ENCODE measurements at places on chromosomes 4 and X. TPM values are rescaled to one million over a fixed set of nuclear protein-coding genes. Genes with fewer than 3 reads are reported as not detected.

The WDR19 gene
- 18.0 TPM for total RNA-seq

DNA sequence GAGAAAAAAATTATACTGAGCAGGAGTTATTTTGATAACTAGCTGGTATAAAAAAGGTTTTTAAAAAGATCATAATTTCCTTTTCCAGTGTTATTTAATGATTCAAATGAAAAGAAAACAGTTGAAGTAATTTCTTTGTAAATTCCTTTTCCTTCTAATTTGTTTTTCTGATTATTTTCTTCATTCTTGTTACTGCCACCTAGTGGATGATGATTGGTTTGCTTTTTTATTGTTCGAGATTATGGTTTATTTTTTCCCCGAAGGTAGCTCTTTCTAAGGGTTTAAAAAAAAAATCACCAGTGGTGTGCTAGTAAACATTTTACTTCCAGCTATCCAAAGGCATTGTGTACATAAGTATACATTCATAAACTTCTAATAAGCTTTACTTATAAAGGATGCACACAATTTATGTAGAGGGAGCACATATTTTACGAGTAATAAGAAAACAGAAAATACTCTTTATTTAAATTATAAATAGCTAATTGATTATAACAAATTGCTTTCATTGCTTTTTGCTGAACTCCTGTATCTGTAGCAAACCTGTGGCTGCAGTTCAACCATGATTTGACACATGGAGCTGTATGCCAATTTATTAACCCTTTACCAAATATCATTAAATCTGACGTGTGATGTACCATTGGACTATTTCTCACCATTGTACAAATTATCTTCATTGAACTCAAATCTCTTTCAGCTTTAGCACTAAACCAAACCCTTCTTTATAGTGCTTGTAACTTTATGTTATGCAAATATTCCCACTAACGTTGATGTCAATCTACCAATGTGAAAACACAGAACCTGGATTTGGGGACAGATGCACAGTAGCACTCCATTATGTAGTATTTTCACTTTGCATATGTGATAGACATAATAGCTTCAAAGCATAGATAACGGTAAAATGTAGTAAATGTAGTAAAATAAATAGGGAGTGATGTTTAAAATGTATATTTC, 97.8 kb upstream of the ANK2 start:
- no peak overlapping the region for H3K27ac ChIP-seq
- no peaks in the 10 kb centered on the region for H3K27me3 ChIP-seq
- no peaks in the 10 kb centered on the region for H3K36me3 ChIP-seq
- no peaks in the 10 kb centered on the region for H3K4me1 ChIP-seq
- H3K4me3 ChIP-seq: no peak overlapping the region

The AMTN gene
- total RNA-seq: not detected

The CYSLTR1 gene
- not detected for total RNA-seq

GRCh38 chr4:144507311-144508101, 138.4 kb upstream of the HHIP start:
- H3K27me3 ChIP-seq: no peaks in the 10 kb centered on the region
- peak; percentile 33 for DNase-seq
- H3K27ac ChIP-seq: no peak overlapping the region
- H3K4me1 ChIP-seq: no peaks in the 10 kb centered on the region
- H3K4me3 ChIP-seq: no peak overlapping the region

- H3K27ac ChIP-seq: peak within 1 kb of the TSS; percentile 40
- DNase-seq: peak; percentile 62
- peaks cover 9% of the 10 kb centered on the region for H3K4me1 ChIP-seq
Observed at GRCh38 chr4:151325111-151325948, at the start of gene SH3D19. TSS of gene SH3D19 (minus strand) at chr4:151325605. CDS start at chr4:151325352, 253 bp downstream.

The SLC6A14 gene
- not detected for total RNA-seq

GRCh38 chrX:17596546-17597205, 140.6 kb upstream of the SCML1 start:
- peak; percentile 43 for DNase-seq
- H3K27ac ChIP-seq: peak overlapping the region; percentile 67
- peaks cover 35% of the 10 kb centered on the region for H3K4me1 ChIP-seq
- no peak overlapping the region for H3K4me3 ChIP-seq
- H3K36me3 ChIP-seq: no peaks in the 10 kb centered on the region

DNA sequence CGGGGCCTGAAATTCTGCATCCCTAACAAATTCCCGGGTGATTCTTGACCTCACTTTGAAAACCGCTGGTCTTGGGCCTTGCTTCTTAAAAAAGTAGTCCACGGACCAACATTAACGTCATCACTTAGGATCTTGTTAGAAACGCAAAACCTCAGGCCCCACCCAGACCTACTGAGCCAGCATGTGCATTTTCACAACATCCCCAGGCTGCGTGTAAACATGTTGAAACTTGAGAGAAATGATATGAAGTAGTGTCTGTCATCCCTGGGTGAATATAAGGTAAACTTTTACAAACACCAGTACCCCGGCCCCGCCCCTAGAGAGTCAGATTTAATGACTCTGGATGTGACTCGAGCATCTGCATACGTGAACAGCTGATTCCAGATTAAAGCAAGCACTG, 33.7 kb downstream of the SORBS2 start:
- peaks cover 24% of the 10 kb centered on the region for H3K4me1 ChIP-seq
- no peak overlapping the region for H3K27ac ChIP-seq
- no peaks in the 10 kb centered on the region for H3K27me3 ChIP-seq
- no peaks in the 10 kb centered on the region for H3K36me3 ChIP-seq

The AMELX gene
- not detected for total RNA-seq

- no peak overlapping the region for H3K4me3 ChIP-seq
- no peak overlapping the region for H3K27ac ChIP-seq
- H3K27me3 ChIP-seq: no peaks in the 10 kb centered on the region
- H3K36me3 ChIP-seq: no peaks in the 10 kb centered on the region
- peak; percentile 10 for DNase-seq
- no peaks in the 10 kb centered on the region for H3K4me1 ChIP-seq
Observed at GRCh38 chr4:161320377-161320776, 843.4 kb downstream of the FSTL5 start.

DNA sequence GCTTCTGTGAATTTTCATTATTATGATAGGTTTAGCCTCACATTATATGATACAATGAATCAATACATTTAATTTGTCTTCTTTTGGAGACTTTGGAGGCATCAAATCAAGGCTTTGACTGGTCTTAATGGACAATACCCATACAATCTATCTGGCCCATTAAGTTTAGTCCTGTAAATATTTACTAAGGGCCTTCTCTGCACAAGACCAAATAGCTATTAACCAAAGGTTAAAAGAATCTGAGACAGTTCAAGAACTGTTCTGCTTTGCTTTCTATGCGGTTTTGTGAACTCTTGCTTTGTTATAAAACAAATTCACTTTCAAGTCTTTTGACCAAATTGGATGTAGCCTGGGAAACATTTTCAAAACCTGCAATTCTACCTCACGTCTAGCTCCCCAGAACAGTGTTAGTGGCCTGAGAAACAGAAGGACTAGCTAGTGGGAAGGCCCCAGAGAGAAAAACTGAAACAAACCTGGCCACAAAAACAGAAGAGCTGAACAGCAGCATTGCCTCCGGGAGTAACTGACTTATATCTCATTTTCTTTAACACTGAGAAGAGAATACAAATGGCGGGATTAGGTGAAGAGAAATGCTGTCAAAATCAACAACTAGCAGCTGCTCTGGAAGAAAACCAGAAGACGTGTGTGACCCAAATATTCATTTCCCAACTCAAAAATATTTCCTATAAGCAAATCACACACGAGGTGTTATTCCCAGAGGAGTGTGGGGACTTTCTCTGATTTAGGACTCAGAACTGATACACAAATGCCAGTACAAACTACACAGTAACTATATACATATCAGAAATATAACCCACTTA, 548 bp downstream of the TLR1 start:
- peaks cover 6% of the 10 kb centered on the region for H3K4me1 ChIP-seq
- no peaks in the 10 kb centered on the region for H3K27me3 ChIP-seq
- DNase-seq: no peak
- no peaks in the 10 kb centered on the region for H3K36me3 ChIP-seq
- no peak overlapping the region for H3K4me3 ChIP-seq
- no peak overlapping the region for H3K27ac ChIP-seq

The TMPRSS11A gene
- total RNA-seq: not detected

DNA sequence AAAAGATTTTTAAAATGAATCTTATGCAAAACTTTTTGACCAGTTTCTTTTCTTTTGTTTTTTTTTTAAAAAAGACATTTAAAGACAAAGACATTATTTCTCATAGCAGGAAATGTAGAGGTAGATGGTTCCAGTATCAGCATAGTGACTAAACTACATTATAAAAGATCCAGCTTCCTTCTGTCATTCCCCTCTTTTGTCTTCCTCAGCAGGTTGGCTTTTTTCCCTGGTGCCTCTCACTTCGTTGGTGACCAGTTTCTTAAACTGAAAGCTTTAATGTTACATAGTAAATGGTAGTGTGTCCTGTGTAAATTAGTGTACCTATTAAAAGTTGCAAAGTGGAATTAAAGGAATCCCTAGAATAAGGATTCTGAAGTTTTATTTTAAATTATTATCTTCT, 36.1 kb downstream of the DCK start:
- no peaks in the 10 kb centered on the region for H3K27me3 ChIP-seq
- DNase-seq: no peak
- H3K36me3 ChIP-seq: peaks cover 5% of the 10 kb centered on the region
- H3K4me1 ChIP-seq: peaks cover 30% of the 10 kb centered on the region

GRCh38 chr4:189519186-189519585, 421.5 kb upstream of the FRG1 start:
- no peak overlapping the region for H3K27ac ChIP-seq
- no peaks in the 10 kb centered on the region for H3K27me3 ChIP-seq
- H3K36me3 ChIP-seq: no peaks in the 10 kb centered on the region
- no peaks in the 10 kb centered on the region for H3K4me1 ChIP-seq

GRCh38 chrX:10111364-10112148, 45.2 kb upstream of the CLCN4 start:
- H3K27me3 ChIP-seq: no peaks in the 10 kb centered on the region
- H3K4me3 ChIP-seq: no peak overlapping the region
- H3K4me1 ChIP-seq: no peaks in the 10 kb centered on the region

GRCh38 chr4:152068866-152069265, 308.1 kb upstream of the GATB start:
- DNase-seq: no peak
- H3K27ac ChIP-seq: no peak overlapping the region
- H3K4me1 ChIP-seq: no peaks in the 10 kb centered on the region

- no peaks in the 10 kb centered on the region for H3K27me3 ChIP-seq
- no peak overlapping the region for H3K27ac ChIP-seq
- H3K4me3 ChIP-seq: no peak overlapping the region
- H3K4me1 ChIP-seq: no peaks in the 10 kb centered on the region
- H3K36me3 ChIP-seq: no peaks in the 10 kb centered on the region
- no peak for DNase-seq
Observed at GRCh38 chrX:30712214-30712613, 59.0 kb downstream of the GK start.

- H3K4me1 ChIP-seq: no peaks in the 10 kb centered on the region
- H3K27me3 ChIP-seq: no peaks in the 10 kb centered on the region
- H3K4me3 ChIP-seq: no peak overlapping the region
- no peak for DNase-seq
Observed at GRCh38 chr4:187903106-187903505, 92.5 kb upstream of the ZFP42 start.

The TEX13A gene
- not detected for total RNA-seq

DNA sequence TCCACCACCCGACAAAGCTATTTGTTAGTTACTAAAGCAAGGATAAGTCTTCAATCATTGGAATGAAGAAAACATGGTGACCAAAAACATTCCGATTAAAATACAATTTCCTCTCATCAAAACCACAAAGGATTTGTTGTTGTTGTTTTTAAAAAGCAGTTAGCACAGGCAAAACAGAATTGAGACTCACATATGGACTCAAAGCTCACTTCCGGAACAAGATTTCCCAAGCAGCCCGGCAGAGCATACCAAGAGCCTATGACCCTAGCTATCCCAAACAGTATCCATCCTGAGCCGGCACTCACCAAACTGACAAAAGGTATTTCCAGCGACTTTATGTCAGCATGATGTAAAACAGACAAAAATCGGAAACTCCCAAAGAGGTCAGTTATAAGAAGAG, 39.9 kb downstream of the ADGRA3 start:
- DNase-seq: no peak
- H3K27ac ChIP-seq: peak overlapping the region; percentile 73
- no peak overlapping the region for H3K4me3 ChIP-seq
- no peaks in the 10 kb centered on the region for H3K36me3 ChIP-seq

GRCh38 chr4:26450418-26450817, 39.9 kb downstream of the CCKAR start:
- DNase-seq: no peak
- no peaks in the 10 kb centered on the region for H3K27me3 ChIP-seq
- no peaks in the 10 kb centered on the region for H3K36me3 ChIP-seq
- H3K4me1 ChIP-seq: no peaks in the 10 kb centered on the region

DNA sequence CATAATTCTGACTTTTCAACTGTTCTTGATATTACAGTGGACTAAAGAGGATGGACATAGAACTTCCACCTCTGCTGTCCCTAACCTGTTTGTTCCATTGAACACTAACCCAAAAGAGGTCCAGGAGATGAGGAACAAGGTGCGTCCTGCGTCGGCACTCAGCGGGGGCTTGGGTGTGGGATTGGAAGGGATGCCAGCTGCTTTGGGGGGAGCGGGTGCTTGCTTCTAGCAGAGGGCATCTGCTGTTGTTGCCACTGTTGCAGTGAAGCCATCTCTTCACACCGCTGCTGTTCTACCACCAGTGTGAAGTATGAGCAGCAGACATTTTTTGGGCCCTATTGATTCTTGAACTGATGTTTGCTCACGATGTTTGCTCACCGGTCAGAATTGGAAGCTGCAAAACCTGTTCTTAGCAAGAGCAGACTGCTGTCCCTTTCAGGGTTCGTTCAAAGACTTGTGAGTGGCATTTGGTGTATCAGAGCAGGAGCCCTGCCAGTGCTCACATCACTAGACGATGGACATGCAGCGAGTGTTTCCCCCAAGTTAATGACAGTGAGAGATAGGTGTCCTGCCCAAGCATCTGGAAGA, 55.4 kb downstream of the NOP14 start:
- DNase-seq: no peak
- H3K27ac ChIP-seq: no peak overlapping the region
- no peaks in the 10 kb centered on the region for H3K4me1 ChIP-seq
- no peak overlapping the region for H3K4me3 ChIP-seq
- H3K27me3 ChIP-seq: no peaks in the 10 kb centered on the region

DNA sequence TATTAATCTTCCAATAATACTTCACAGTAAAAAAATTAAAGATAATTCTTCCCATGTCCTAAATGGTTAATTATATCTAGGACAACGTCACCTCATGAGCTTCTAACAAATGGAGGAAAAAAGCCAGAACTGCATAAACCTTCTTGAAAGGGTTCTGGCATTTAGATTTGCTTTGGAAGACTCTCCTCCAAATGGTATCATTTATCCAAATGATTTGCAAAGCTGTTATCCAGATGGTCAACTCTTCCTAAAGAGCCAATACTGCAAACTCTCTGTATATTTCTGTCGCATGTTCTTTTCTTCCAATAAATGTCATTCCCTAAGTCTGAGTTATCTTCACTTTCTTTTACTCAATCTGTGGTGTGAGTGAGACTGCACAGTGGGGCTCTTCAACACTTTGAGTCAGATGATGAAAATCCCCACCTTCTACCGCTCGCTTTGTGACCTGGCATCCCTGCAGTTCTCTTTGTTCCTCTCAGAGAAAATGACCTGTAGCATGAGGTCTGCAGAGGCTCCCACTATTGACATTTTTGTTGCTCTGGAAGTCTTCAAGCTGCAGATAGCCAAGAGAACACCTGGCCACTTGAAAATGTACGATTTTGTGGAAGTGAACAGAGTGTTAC, 52.9 kb downstream of the TMEM150C start:
- H3K27ac ChIP-seq: no peak overlapping the region
- no peak overlapping the region for H3K4me3 ChIP-seq
- no peak for DNase-seq
- H3K36me3 ChIP-seq: no peaks in the 10 kb centered on the region
